ENCODE measurements at places on chromosomes 11 and 22. TPM values are rescaled to one million over a fixed set of nuclear protein-coding genes. Genes with fewer than 3 reads are reported as not detected.
A peak's percentile ranks its signal among the peaks of the same experiment; 100 is the strongest.

- DNase-seq: peak; percentile 71
Observed at GRCh38 chr11:11977206-11977938, 31.1 kb downstream of the DKK3 start.

- DNase-seq: peak; percentile 35
Observed at GRCh38 chr11:69115586-69116560, 39.9 kb upstream of the SMIM38 start.

GRCh38 chr22:40898850-40899357 lies 37.0 kb upstream of the DNAJB7 start:
- peak; percentile 49 for DNase-seq

Gene OR1S1
- polyA plus RNA-seq: not detected

- DNase-seq: no peak
Observed at GRCh38 chr11:125394296-125394695, 101.8 kb downstream of the FEZ1 start.

Gene TLCD5
- 5.8 TPM for polyA plus RNA-seq

Gene BIRC3
- 11.3 TPM for polyA plus RNA-seq

Gene TBC1D22A
- polyA plus RNA-seq: 9.7 TPM

DNA sequence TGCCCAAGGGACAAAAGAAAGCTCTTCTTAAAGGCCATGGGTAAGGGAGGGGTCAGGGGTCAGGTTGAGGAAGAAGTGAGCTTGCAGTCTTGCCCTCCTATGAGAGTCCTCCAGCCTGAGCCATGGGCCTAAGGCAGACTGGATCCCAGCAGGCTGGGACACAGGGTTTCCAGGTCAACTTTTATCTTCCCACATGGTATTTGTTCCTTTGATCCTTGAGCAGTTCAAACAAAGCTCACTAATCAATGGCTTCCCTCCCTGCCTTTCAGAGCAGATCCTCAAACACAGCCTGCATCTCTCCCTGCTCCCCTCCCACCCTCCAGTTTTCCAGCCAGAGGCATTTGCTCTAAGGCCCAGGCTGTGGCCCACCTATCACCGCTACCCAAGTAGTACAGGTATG lies 589.3 kb downstream of the INSC start:
- DNase-seq: no peak
